Activated naive CD8-positive, alpha-beta T cell treated with anti-CD3 and anti-CD28 coated beads for 36 hours (primary cell): ENCODE measurements at places on chromosomes 6 and 20.
A peak's percentile ranks its signal among the peaks of the same experiment; 100 is the strongest.

DNA sequence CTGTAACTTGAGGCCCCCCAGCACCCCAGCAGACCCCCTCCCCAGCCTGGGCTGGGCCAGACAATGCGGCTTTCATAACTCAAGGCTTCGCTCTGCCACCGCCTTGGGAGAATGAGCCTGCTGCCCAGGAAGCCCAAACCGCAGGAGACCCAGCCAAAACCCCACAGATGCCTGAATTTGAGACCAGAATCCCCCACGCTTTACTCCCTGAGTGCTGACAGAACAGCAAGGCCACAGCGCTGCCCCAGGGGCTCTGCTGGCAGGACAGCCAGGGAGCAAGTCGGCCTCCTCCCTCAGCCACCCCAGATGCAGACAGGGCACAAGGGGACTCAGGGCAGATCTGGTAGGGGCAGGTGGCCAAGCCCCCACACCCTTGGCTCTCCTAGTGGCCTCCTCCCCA, 2.2 kb downstream of the MDFI start:
- no peak for DNase-seq

GRCh38 chr6:44084231-44085014, 42.8 kb downstream of the MRPL14 start:
- DNase-seq: no peak

- DNase-seq: peak; percentile 14
These were observed 36.3 kb downstream of the RNF146 start for GRCh38 chr6:127302728-127303660.

DNA sequence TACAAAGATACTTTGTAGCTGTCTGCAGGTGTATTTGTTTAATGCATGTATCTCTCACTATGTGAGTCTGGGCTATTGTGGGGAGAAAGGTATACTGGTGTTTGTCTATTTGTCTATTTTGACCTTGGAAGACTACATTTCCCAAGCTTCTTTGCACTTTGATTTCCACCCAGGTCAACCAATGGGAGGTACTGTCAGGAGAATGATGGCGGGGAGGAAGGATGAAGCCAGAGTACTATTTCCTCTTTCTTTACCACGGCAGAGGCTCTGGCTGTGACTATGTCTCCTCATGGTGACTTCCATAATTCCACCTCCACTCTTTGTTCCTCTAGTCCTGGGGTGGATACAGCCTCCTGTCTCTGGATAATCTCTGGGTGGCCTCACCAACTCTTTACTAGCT, 23.1 kb downstream of the LBP start:
- no peak for DNase-seq
